ENCODE measurements at places on chromosomes 1 and 21.

DNA sequence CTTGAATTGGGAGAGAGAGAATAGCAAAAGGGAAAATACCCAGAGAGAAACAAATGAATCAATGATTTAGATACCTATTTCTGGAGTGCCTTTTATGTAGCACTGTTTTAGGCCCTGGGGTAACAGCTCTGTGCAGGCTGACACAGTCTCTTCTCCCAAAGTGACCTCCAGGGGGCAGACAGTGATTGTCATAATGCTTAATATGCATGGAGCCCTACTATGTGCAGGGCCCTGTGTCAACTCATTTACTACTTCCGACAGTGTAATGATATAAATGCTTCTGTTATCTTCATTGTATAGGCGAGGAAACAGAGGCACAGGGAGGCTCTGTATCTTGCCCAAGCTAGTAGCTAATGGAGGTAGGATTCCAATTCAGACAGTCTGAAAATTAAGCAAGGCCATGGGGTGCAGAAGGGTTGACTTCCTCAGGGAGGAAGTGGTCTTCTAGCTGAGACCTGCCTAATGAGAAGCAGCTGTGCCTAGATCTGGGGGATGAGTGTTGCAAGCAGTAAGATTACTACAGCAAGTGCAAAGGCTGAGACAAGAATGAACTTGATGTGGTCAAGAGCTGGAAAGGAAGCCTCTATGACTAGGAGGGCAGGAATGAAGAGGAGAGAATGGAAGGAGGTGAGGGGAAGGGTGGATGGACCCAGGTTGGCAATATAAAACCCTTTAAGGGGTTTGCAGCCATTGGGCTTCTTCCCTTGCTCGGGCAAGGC is 16.2 kb upstream of the SERINC2 start:
- peak; percentile 82 for DNase-seq

GRCh38 chr1:54370287-54370989 is 35.8 kb downstream of the SSBP3 start:
- no peak for DNase-seq

DNA sequence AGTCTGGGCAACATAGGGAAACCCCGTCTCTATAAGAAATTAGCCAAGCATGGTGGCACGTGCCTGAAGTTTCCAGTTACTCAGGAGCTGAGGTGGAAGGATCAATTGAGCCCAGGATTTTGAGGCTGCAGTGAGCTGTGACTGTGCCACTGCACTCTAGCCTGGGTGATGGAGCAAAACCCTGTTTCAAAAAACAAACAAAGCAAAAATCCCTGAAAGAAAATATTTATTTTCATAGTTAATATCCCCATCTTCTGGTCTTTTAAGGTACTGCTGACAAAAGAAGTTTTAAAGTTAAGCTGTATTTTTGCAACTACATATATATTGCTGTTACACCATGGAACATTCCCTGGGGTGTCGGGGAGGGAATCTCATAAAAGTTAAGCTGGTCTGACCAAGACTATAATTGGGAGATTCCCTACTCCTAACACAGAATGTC is 26.0 kb downstream of the VAMP4 start:
- DNase-seq = no peak

GRCh38 chr1:205054013-205054412 is 11.0 kb downstream of the CNTN2 start:
- no peak for DNase-seq

DNA sequence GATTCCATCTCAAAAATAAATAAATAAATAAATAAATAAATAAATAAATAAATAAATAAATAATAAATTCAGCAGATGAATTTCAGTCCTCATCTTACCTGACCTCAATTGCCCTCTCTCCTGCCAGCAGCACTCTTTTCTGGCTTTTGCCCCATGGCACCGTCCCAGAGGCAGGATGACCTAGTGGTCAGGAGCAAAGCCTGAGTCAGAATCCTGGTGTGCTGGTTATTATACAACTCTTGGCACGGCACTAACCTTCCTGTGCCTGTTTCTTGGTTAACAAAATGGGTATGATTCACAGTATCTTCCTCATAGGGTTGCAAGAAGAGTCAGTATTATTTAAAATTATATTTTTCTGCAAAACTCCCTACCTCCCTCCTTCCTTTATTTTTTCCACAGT is 43.0 kb downstream of the NKAIN1 start:
- no peak for DNase-seq

DNA sequence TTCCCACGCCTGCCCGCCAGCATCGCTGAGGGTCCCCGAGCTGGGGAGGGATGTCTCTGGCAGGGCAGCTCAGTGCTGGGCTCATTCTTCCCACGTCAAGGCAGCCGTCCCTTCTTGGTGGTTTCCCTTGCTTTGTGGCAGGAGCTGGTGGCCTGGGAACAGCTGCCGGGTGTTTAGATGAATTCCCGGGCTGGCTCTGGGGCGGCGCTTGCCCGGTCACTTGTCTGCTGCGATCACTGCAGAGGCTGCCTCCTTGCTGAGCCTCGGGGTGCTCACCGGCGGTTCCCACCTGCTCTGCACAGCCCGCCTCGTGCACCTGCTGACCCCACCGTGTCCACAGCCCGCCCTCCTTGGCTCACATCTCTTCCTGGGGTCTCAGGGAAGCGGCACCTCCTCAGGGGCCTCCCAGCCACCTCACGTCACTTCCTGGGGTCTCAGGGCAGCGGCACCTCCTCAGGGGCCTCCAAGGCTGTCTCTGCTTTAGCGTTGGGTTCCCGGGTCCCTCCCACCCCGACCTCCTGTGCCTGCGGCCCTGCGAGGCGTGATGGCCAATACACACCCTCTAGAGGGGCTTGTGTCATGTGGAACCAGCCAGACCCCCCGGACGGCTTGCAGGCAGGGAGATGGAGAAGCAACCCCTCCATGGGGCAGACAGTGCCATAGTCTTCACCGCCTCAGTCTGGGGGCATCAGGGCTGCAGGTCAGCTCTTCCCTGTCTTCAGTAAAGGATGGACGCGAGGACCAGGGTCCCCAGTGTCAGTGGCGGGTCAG is 13.5 kb downstream of the COL18A1 start:
- DNase-seq = no peak

DNA sequence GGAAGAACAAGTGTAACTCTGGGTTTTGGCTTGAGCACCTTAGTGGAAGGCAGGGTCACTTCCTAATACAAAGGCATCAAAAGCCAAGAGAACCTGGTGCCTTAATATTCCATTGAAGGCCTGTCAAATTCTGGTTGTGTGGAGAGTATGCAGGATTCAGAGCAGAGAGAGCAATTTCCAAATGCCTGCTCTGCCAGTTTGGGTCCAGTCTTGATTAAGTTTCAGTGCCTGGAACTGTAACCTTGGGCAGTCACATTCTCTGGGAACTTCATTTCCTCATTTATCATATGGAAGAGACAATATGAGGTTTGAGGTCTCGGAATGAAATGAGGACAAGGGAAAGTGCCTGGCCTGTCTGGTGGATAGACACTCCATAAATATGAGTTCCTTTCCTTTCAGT is 198.0 kb upstream of the C8B start:
- no peak for DNase-seq

- no peak for DNase-seq
These were observed 28.5 kb downstream of the TUFT1 start for GRCh38 chr1:151568626-151569088.

DNA sequence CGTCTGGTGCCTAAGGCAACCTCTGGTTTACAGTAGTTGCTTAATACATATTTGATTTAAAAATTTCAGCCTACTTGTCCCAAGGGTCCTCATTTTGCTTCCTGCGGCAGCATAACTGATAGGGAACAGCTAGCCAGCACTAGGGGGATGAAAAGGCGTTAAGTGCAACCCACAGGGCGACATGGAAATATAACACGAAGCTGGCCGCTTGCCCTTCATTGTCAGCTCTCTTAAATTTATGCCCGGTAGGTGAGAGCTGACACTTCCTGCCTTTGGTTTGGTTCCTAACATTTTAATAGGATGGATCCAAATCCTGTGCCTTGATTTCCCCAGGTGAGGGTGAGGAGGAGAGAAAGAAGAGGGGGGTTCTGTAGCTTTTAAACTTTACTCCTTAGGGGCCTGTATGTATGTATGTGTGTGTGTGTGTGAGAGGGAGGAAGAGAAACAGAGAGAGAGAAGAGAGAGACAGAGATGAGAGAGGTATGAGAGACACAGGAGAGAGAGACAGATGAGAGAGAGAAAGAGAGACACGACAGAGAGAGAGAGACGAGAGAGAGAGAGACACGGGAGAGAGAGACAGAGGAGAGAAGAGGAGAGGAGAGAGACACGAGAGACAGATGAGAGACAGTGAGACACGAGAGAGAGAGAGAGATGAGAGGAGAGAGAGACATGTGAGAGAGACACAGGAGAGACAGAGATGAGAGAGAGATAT is 938 bp upstream of the ACTN2 start:
- no peak for DNase-seq

DNA sequence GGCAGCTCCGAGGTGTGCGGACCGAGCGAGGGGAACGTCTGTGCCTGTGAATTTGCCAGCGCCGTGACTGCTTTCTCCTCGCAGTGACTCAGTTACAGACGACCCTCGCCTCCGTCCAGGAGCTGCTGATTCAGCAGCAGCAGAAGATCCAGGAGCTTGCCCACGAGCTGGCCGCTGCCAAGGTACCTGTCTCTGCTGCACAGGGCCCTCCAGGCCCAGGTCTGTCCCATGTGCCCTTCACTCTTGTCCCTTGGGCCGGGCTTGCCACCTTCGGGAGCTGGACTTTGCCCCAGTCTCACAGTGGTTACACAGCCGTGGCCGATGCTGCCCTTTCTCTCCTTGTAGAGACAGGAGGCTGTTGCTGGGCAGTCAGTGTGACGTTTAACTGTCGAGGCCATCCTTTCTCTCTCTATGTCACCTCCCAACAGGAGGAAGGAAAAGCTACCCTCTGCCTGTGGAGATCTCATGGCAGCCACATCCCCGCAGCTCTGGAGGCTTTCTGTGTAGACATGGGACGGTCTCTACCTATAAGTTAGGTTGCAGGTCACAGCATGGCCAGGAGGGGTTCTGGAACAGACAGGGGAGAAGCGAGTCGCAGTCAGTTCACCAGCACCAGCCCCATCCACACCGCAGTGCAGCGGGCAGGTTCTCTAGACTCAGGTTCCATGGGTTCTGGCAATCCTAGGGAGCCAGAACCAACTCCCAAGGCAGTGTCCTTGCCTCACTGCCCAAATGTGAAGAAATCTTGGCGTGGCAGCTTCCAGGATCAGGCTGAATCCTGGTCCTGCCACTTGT is 149.7 kb downstream of the PEX14 start:
- DNase-seq = no peak

DNA sequence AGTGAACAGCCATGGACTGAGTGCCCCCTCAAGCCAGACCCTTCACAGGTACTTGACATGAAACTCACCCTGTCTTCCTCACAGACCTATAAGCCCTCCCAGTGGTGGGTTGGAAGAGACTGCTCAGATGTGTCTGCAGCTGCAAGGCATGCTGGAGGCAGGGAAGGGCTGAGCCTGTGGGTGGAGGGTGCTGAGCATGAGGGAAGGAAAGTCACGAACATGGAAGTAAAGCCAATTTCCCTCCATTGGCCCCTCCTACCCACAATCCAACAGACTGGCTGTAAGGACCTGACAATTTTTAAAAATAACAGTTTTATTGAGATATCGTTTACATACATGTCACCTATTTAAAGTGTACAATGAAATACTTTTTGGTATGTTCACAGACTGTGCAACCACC is 44.1 kb downstream of the RCSD1 start:
- DNase-seq = no peak

DNA sequence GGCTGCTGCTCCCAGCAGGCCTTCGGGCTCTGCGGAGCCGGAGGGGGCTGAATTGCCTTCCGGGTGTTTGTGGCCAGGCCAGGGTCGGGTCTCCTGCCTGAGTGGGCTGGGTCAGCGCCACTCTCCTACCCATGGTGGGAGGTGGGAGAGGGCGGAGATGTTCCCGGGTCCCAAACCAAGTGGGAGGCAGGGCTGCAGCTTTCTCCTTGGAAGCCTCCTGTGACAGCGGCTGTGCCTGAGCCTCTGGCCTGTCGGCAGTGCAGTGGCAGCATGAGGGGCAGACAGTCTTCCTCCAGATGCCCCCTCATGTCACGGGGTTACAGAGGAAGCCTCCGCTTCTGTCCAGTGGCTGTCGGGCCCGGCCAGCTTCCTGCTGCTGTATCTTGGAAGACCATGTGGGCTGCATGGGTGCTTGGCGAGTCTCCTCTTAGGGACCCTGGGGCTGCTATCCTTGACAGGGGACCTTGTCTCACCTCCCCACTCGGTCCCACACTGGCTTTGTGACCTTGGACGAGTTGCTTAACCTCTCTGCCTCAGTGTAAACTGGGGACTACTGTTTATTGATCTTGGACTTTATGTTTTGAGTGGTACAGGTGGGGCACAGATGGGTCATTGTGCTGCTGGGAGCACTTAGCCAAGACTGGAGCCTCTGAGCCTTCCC is 4.3 kb downstream of the SKI start:
- DNase-seq = no peak

GRCh38 chr1:14090062-14090461 is 390.1 kb downstream of the PRDM2 start:
- no peak for DNase-seq

- DNase-seq = no peak
These were observed 5.8 kb downstream of the HAO2 start for GRCh38 chr1:119374208-119374874.

- no peak for DNase-seq
These were observed 739 bp upstream of the NUP133 start for GRCh38 chr1:229508823-229509337.

DNA sequence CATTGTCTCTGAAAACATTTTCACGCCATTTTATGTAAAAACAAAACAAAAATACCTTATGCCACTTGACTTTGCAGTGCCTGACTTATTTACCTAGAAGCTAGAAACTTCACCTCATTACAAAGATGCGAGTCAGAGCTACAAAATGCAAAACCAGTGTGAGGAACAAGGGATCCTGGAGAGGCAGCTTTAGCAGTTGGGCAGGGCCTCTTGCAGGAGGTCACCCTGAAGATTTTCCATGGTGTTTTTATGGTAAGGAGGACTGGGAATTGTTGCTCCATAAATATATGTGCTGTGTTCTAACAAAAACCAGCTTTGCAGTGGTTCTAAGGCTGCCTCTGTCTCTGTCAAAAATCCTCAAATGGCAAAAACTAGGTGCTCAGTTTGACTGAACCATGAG is 36.4 kb upstream of the TARBP1 start:
- DNase-seq = no peak

GRCh38 chr21:18369115-18369514 is 34.5 kb downstream of the TMPRSS15 start:
- DNase-seq = no peak

DNA sequence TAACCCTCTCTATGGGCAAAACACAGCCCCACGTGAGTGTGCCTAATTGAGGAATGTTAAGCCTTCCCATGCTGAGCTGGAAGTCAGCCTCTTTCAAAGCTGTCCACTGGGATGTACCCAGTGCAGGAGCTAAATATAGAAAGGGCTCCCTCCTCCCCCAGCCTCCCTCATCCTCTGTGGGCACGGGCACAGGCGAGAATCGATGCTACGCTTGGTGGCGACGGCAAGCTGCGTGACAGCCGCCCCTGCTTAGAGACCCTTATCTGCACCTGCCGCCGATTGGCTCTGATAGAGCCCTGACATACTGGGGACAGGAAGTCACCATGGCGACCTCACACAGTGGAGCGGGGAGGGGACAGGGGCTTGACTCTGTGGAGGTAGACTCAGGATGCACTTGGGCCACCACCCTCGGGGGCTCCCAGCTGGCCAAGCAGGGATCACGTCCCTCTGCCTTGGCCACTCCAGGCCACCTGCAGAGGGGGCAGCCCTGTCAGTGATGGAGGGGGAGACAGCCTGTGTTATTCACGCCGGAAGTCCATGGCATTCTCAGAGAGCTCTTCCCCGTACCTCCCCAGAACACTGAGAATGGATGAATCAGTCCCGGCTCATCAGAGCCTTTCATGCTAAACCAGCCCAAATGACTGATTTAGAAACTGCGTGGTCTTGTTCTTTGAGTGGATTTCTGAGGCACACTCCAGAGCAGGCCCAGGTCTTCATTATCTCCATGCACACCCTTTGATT is 84.8 kb downstream of the KCND3 start:
- no peak for DNase-seq
